NCI-H2227 treated with DMSO at 0.1 percent for 48 hours (cell line): ENCODE measurements at places on chromosomes 6 and 20.

- no peak for DNase-seq
Measured at GRCh38 chr6:44868335-44868668, 459.8 kb upstream of the RUNX2 start.

GRCh38 chr20:54535033-54535432 lies 59.6 kb downstream of the DOK5 start:
- no peak for DNase-seq

- no peak for DNase-seq
Measured at GRCh38 chr6:166664135-166664534, 37.1 kb upstream of the RPS6KA2 start.

DNA sequence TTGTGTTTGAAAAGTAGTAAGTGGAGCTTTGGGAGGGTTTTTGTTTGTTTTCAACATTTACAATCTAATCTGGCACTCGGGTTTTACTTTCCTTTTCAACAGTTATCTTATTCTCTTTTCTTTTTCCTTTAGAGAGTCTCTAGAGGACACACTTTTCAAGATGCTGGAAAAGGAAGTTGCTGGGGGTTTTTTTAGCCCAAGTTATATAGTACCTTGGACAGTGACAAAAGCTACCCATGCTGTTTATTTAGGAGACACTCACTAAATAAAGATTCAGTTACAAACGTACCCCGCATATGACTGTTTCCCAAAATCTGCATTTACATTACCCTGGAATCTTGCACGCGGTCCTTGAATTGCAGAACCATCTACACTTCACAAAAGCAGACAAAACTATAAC lies 78.8 kb downstream of the MAP7 start:
- no peak for DNase-seq

DNA sequence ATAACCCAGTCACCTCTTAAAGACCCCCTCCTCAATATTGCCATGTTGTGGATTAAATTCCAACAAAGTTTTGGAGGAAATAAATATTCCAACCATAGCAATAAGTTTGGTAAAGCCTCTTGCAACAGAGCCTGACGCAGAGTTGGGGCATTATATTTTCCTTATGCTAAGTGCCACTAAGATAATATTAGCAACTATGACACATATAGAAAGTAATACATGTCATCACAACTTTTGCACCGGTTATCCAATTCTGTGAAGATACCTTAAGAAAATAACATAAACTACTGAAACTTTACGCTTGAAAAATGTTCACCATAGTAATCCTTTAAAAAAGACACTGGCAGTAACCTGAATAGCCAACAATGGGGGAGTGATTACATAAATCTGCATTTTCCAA lies 52.2 kb upstream of the TRERF1 start:
- no peak for DNase-seq

GRCh38 chr6:26142026-26142425 lies 54.8 kb downstream of the HFE start:
- no peak for DNase-seq

DNA sequence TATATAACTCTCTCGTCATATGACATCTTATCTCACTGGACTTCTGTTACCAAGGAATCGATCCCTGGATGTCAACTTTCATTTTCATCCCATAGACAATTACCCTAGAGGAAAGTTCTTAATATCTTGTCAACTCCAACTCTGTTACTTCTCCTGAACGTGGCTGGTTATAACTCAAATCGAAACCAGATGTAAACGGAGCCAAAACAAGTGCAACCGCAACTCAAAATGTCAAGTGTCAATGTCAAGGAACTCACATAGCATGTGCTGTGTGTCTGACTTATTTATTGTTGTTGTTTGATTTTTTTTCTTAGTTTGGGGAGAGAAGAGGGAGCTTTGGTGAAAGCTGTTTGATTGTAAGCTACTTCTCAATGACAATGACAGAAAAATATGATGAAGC lies 108.6 kb downstream of the VIP start:
- no peak for DNase-seq

GRCh38 chr6:47111685-47112084 lies 69.6 kb upstream of the ADGRF1 start:
- no peak for DNase-seq

DNA sequence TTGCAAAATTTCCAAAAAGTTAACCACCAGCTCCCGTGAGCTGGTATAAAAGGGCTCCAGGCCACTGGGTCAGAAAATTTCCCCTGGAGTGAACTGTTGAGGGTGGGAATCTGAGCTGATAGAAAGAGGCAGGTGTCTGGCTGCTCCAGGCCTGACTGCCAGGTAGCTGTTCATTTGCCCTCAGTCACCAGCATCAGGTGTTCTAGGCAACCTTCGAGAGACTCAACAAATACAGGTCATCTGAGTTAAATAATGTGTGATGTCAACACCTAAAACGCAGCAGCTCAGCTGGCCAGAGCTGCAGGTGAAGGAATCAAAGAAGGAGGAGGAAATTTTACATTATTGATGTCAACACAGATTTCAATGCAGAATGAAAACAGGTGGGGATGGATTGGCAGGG lies 46.7 kb downstream of the KCNK5 start:
- DNase-seq, result no peak

- no peak for DNase-seq
Measured at GRCh38 chr6:163730246-163731210, 316.0 kb downstream of the QKI start.

GRCh38 chr6:16081326-16081725 lies 47.6 kb upstream of the MYLIP start:
- DNase-seq, result no peak

DNA sequence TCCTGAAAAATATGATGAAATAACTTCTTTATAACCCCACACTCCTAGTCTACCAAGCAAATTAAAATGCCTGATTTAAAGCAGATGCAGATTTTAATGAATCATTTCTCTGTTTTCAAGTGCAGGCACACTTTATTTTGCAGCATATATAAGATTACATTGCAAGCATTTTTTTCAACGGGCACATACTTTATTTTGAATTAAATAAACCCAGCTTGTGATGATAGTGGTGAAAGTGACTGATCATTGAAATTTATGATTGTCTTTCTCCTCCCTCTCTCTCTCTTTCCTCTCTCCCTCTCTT lies 12.2 kb upstream of the MOXD1 start:
- no peak for DNase-seq

DNA sequence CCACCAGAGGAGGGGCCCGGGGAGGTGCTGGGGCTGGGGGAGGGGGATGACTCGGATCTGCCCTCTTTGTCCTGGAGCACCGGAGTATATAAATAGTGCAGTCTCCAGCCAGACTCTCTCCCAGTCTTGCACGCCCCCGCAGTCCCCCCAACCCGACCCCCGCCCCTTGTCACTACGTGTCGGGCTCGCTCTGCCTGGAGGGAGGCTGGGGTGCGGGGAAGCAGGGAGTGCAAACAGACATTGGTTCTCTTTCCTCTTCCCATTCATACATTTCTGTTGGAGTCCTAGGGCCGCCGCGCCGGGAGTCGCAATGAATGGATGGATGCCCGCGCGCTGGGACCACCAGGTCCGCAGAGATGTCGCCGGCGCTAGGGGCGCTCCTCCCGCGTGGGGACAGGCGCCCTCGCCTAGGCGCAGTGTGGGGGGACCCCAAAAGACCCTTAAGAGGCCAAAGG lies 179.3 kb downstream of the TBXT start:
- DNase-seq, result no peak

- no peak for DNase-seq
Measured at GRCh38 chr6:52352239-52353018, 9.5 kb upstream of the PAQR8 start.

GRCh38 chr6:136252441-136252840 lies 2.3 kb upstream of the MTFR2 start:
- no peak for DNase-seq

DNA sequence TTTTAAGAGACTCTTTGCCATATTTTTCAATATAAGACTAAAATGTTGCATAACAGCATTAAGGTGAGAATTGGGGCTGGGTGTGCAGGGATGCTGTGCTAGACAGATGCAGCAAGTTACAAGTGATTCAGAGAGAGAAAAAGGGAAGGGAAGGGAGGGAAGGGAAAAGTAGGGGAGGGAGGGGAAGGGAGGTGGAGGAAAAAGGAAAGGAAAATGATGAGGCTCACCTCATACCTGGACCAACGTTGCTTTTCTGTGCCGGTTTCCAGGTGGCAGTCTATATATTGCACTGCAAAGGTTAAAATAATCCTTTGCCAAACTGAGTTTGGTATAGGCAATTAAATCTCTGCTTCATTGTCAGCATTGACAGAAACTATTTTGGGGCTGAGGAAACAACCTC lies 155.4 kb upstream of the LAMA2 start:
- DNase-seq, result no peak

- no peak for DNase-seq
Measured at GRCh38 chr6:148999501-148999900, 252.7 kb downstream of the UST start.

- no peak for DNase-seq
Measured at GRCh38 chr20:39623584-39624234, 661.6 kb downstream of the DHX35 start.

GRCh38 chr20:62365814-62366369 lies 1.2 kb downstream of the LAMA5 start:
- DNase-seq, result no peak

- no peak for DNase-seq
Measured at GRCh38 chr6:44696099-44696498, 308.6 kb downstream of the CDC5L start.

GRCh38 chr6:154606457-154606856 lies 96.0 kb upstream of the CNKSR3 start:
- DNase-seq, result no peak

DNA sequence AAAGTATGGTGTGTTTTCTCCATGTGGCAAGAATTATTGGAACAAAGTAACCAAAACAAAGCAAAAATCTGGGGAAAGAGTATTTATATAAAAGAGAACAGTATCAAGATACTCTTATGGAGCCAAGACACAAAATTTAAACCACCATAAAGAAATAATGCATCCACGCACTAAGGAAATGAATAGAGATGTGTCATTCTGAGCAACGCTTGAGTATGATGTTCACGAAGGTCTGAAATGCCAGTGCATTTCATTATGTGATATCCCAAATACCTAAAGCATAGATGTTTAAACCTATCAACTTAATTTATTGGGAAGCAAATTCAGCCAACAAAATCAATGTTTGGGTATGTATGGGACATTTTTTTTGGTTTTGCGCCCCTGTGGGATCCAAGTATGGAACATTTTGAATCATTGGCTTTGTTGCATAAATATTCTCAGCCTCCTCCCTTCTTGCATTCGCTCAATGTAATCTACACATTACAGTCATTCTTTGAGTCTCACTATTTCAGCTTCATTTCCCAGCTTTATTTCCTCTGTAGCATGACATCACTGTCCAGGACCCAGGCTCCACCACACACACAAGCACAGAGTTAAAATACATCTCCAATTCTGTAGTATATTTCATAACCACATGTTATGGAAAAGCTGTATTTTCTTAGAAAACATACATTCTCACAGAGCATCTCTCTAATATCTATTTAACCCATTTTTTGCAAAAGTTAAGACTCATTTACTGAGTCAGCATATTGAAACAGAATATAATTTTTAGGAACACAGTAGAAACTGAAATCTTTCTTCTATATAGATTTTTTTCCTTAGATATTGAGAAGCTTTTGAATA lies 11.6 kb upstream of the MOXD1 start:
- DNase-seq, result no peak

DNA sequence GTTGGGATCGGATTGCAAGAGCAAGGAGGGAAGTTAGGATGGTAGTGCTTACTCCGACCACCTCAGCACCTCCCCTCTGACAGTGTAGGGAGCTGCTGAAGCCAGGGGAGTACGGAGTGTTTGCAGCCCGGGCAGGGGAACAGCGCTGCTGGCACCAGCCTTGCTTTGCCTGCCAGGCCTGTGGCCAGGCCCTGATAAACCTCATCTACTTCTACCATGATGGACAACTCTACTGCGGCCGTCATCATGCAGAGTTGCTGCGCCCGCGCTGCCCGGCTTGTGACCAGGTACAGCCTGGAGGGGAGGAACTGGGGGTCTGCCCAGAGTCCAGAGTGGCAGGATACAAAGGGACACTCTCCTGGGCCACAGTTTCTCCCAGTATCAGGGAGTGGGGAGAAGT lies 2.2 kb upstream of the TOMM6 start:
- DNase-seq, result no peak

DNA sequence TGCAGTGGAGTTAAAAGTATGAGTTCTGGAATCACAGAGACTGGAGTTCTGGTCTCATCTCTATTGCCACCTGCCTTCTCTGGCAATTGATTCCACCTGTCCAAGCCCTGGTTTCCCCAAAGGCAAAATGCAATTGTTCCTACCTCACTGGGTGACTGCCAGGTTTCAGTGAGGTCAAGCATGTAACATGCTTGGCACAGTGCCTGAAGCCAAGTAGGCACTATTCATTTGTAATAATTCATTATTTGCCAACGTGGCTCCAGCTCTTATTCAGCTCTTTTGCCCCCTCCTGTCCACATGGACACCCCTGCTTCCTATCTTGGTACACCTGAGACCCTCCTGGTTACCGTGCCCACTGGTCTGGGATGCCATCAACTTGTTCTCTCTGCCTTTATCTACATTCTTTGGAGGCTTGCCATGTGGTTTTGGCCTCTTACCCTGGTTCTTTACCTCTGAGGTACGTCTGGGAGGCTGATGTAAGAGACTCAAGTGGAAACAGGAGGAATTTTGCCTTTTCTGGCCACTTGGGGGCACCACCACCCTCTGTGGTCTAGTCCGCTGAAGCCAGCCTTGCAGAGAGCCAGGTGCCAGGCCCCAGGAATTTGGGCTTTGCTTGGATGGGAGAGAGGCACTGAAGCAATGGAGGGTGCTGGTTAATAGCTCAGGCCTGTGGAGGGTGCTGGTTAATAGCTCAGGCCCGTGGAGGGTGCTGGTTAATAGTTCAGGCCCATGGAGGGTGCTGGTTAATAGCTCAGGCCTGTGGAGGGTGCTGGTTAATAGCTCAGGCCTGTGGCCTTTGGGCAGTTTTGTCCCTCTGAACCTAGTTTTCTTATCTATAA lies 1.7 kb downstream of the KCNK15 start:
- peak; percentile 55 for DNase-seq

DNA sequence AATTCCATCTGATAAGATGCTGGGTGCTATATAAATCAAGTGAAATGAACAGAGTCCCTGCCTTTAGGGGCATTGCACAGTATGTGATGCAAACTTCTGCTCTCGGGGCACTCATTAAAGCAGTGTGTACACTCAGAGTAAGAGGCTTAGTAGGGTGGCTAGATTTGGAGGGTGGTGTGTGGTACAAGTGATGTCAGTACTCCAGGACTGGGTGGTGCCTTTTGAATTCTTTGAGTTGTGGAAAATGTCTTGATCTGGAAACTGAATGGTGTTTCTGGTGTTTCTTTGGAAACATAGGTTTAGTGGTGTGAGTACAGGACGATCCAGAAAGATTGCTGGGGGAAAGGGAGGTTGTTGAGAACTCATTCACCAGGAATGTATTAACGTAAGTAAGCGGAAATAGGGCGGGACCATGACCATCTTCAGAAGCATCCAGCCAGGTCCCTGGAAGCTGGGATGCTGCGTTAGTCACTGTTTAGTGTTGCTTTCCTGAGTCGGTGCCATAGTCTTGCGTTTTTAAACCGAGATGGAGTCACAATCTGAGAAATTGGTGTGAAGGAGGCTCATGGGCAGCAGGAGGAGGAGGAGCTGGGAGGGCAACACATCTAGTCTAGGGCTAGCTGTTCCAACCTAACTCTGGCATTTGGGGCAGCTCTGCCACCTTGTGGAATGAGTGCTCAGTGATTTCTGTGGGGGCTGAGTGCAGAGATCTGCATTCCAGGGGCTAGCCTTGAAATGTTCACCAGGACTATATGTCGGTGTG lies 70.3 kb downstream of the SCAND1 start:
- peak; percentile 71 for DNase-seq

GRCh38 chr20:20225325-20226043 lies 142.4 kb upstream of the INSM1 start:
- peak; percentile 52 for DNase-seq
